ENCODE measurements at places on chromosomes 6 and 20.

DNA sequence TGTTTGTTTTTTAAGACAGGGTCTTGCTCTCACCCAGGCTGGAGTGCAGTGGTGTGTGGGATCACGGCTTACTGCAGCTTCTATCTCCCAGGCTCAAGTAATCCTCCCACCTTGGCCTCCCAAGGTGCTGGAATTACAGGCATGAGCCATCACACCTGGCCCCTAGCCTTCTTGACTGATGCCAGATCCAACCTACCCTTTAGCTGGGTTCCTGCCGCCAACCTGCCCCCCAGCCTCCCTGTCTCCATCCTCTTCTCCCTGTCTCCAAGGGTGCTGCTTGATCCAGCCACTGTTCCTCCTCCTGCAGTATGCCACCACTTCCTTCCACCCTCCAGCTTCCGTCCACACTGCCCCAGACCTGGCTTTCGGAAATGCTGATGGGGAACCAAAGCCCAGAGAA, 3.2 kb upstream of the C20orf144 start:
- DNase-seq: no peak

GRCh38 chr6:12423832-12424231, 133.7 kb downstream of the EDN1 start:
- peak; percentile 20 for DNase-seq

- DNase-seq: no peak
Observed at GRCh38 chr20:15256676-15257568, 919.5 kb upstream of the FLRT3 start.

DNA sequence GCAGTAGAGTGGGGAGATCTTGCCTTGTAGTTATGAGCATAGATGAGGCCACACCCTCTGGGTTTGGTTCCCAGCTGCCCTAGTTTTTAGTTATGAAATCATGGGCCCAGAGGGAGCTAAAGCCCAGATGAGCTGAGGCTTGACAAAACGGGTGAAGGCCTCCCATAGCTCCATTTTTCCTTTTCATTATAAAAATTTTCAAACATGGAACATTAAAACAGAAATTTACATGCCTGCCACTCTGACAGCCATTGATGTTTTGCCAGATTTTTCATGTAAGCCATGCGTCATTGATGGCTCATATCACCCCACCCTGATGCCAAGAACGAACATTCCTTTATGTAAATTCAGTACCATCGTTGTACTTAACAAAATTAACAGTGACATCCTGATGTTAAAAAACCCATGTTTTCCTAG, 67.9 kb downstream of the IGF2R start:
- no peak for DNase-seq

DNA sequence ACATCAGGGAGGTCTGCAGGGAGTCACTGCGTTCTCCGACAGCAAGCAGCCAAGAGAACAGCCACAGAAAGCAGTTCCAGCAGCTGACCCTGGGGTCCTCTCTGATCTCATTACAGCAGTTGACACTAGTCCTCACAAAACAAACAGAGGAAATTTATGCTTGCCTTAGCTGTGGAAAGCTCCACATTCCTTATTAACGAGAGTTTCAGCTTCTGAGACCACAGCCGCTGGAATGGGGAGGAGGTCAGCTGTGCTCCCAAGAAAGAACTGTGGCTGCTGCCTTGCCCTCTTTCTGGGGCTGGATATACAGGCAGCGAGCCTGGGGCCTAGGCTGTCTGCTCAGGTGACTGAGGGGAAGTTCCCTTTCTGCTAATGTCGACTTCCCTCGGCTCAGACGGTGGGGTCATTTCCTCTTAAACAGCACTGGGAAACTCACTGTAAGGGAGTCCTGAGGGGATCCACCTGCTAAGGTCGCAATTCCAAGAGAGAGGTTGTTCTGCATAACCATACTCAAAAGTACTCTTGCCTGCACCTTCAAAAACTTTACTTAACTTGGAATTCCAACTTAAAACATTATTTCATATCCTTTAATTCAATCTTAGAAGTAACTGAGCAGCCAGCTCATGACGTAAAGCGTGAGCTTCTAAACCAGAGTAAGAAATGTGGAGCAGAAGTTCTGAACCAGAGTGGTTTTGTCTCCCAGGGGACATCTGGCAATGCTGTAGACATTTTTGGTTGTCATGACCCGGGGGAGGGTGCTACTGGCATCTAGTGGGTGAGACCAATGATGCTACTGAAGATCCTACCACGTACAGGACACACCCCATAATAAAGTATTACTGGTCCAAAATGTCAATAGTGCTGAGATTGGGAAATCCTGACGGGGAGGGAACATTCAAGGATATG, 80.3 kb downstream of the BACH2 start:
- peak; percentile 49 for DNase-seq

DNA sequence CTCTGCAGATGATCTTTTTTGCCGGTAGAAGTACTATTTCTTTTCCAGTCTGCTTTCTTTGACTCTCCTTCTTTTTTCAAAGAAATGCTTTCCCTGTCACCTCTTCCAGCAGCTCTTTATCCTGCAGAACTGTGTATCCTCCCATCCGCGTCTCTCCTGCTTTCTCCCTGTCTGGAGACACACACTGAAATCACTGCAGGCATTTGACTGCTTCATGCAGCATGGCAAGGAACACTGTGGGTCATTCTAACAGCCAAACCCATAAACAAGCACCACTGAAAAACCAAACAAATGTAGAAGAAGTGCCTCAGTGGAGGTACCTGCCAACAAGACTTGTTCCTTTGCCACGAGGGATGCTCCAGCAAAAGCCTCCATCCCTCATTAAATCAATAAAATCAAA, 403.7 kb upstream of the CITED2 start:
- no peak for DNase-seq

GRCh38 chr6:160973311-160974250, 18.0 kb upstream of the MAP3K4 start:
- no peak for DNase-seq

GRCh38 chr20:34953960-34954359, 1.6 kb downstream of the GSS start:
- DNase-seq: no peak

DNA sequence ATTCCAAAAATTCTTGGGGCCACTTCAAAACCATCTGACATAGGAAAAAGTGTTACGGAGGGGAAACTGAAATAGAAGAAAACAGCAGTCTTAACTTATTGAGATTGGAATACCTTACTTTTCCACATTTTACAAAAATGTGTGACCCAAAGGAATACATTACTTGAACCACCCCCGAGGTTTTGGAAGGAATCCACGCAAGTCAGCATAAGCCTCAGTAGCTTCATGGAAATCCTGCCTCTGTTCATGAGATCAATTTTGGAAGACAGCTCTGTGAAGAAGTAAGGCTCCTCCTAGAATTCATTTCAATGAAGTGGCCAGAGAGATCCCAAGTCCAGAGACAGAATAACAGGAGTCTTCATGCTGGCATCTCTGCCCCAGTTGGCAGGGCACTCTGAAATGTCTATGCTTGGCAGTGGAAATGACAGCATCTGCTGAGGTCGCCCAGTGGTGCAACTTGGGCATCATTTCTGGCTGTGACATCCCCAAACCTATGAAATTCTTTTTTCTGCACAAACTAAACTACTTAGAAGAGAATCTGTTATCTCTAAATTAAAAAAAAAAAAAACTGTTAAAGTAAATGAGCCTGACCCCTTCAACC, 132.5 kb downstream of the EPM2A start:
- DNase-seq: no peak

GRCh38 chr6:107616775-107617174, 126.9 kb downstream of the SOBP start:
- no peak for DNase-seq

GRCh38 chr20:17570347-17571152, 675 bp downstream of the DSTN start:
- peak; percentile 79 for DNase-seq

- DNase-seq: peak; percentile 66
Observed at GRCh38 chr6:4316867-4317400, 181.6 kb upstream of the ECI2 start.

GRCh38 chr6:2818593-2818992, 23.1 kb downstream of the SERPINB1 start:
- DNase-seq: peak; percentile 52

DNA sequence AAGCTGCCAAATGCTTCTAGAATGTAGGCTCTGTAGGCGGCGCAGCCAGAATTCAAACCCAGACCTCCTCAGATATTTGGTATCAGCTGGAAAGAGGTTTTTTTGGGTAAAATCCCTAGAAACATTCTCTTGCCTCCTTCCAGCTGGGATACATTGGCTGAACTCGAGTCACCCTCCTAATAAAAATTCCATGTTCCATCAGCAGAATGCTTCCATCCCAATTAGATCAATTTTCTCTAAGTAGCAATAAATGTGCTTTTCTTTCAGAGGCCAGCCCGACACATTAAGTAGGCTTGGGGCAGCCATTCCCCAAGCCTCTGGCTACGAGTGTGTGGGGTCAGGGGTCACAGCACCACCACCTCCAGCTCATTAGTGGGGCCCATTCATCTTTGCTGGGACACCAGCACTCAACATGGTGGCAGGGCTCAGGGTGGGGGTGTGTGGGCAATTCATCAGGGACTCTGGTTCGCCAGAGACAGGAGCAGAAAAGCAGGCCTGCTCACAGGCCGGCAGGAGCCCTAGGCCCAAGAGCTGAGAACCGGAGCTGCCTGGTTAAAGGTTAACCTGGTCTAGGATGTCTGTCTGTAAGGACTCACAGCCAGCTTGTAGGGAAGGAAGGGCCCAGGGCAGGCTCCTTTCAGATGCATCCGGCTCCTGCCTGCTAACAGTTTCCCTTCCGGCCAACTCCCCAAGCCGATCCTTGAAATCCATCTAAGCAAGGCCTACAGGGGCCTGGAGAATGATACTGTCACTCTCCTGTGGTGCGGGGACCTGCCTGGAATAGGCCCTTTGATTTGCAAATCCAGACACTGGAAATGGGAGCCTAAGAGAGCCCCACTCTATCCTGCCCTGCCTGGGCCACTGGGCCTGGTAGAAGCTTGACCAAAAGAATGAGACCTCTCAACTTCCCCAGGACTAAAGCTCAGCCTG, 159.1 kb upstream of the TOP1 start:
- no peak for DNase-seq

DNA sequence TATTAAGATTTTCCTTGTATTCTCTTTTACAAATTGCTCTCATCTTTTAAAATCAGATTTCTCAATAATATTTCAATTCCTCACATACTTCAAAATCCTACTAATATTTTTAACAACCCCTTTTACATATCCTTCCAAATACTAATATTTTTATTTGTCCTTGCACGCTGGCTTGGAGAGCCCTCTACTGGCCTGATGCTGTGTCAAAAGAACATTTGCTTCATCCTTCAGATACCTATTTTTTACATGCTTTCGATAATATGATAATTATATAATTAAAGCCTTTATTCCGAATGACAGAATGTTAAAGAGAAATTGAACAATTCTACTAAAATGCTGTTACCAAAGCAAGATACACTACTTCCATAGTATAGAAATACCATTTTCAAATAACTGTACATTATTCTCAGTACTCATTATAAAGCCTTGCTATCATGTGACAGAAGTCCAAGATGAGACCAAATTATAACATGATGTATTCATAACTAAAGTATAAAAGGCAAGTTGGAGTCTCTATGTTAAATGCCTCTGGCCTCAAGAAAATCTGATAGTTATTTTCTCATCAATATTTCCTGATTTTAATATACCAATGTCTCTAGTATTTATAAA, 39.0 kb upstream of the PLN start:
- peak; percentile 61 for DNase-seq

- no peak for DNase-seq
Observed at GRCh38 chr6:106973836-106974335, 643 bp downstream of the CD24 start.

DNA sequence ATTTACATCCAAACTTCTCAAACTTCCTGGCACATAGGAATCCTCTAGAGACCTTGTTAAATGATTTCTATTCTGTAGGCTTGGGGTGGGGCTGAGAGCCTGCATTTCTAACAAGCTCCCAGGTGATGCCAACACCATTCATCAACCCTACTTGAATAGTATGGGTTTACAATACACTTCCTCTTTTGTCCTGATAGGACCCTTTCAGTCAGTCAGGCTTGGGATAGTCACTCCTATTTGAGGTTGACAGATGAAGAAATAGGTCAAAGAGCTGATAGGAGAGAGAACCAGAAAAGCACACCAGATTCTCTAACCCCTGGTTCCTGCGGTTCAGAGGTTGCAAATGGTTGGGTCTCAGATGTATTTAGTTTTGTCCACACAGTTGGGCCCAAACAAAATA, 273.4 kb downstream of the TSHZ2 start:
- peak; percentile 4 for DNase-seq

DNA sequence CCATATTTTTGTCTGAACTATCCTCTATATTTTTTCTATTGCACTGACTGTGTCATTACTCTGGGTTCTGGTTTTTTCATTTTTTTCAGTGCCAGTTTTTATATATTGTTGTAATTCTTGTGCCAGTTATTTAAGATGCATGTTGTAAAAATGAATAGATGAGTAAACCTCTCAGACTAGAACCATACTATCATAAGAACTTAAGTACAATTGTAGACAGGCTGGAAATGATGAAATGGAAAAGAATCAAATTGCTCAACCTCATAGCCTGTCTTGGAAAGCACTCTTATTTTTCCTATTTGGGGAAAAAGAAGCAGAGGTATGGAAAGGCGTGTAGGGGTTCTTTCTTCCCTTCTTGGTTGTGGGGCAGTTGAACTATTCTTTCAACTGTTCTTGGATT, 30.2 kb downstream of the PANK2 start:
- DNase-seq: no peak

GRCh38 chr6:5102267-5102970, 17.3 kb downstream of the PPP1R3G start:
- no peak for DNase-seq

DNA sequence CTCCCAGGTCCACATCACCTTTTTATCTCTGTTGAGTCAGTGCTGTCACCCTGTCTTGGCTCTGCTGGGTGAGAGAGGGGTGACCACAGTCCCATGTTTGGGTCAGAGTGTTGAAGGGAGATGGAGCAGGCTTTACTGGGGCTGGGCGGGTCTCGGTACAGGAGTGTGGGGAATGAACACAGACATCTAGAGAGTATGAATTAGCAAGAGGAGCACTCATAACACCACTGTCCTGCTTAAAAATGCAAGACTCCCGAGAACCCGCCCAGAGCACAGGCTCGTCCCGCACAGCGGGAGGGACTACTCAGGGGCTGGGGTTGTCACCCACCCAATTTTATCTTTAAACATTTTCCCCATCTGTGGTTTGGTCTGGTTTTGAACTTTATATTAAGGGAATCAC, 27.5 kb upstream of the DACT2 start:
- DNase-seq: no peak

GRCh38 chr6:139654888-139655782, 280.7 kb upstream of the CITED2 start:
- DNase-seq: no peak

- DNase-seq: peak; percentile 26
Observed at GRCh38 chr20:52104546-52105441, 86.8 kb downstream of the ZFP64 start.
